ENCODE measurements at places on chromosomes 7 and 10.

DNA sequence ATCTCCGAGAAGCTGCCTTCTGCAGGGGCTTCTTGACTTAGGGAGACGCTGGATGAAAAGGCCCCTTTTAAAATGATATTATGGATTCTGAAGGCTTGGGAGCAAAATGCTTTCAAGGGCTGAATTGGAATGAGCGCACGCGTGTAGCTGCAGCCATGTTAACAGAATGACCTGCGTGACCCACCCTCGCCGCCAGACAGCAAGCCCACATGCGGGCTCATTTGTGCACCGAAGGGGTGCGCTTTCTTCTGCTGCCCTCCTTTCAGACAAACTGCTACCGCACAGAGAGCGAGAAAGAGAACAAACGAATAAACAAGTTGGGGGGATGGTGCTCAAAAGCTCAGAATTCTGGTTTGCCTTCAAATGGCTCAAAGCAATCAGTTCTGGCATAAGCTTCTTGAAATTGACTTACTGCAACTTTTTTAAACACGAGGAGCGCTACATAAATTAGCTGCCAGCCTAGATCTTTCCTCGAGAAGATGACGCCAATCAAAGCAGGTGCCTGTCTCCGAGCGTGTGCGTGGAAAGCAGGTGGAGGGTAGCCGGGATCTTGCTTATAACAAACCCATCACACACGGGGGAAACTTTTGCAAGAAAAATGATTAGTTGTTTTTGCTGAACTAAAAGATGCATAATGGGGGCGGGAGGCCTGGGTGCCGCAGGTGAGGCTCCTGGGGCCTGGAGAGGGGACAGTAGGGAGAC is 268.4 kb downstream of the MAD1L1 start:
- no peak for DNase-seq

DNA sequence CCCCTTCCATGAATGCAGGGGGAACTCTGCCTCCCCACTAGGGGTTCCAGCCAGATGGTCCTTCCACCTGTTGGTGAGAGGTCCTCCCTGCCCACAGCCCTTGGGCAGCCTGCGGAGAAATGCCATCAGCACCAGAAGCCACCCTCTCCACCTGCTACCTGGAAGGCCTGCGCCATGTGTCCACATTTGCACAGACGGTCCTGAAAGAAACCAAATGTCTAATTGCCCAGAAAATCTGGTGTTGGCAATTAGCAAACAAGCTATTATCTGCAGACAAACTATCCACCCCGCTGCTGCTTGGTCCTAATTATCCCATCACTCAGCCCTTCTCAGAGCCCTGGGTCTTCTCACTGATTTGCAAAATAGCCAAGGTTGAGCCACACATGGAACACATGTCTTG is 32.3 kb downstream of the HSPA12A start:
- no peak for DNase-seq

DNA sequence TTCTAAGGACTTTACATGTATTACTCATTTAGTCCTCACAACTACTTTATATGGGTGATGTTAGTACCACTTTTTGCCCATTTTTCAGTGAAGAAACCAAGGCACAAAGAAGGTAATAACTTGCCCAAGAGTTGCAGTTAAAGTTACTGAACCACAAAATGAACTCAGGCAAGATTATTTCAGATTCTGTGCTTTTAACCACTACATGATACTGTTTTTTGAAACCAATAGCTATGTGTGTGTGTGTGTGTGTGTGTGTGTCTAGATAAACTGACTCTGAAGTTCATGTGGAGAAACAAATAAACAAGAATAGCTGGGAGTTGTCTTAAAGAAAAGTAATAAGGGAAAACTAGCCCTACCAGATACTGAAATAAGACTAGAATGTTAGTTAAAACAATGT is 60.8 kb upstream of the OIT3 start:
- DNase-seq = no peak

DNA sequence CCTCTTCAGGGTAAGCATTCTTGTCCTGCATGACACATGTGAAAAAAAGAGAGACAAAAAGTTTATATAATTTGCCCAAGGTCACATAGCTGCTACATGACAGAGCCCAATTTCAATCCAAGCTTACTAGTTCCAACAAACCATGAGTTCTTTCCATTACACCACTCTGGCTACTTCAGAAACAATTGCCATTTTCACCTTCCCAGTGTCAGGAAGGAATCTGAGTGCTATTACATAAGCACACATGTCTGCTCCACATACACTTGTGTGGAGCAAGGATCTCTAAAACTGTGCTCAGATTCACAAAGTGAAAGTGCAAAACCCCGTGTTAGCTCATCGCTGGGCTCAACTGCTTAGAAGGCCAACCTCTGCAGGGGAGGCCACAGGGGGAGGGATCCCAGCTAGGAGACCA is 356.2 kb upstream of the NFE2L3 start:
- no peak for DNase-seq

DNA sequence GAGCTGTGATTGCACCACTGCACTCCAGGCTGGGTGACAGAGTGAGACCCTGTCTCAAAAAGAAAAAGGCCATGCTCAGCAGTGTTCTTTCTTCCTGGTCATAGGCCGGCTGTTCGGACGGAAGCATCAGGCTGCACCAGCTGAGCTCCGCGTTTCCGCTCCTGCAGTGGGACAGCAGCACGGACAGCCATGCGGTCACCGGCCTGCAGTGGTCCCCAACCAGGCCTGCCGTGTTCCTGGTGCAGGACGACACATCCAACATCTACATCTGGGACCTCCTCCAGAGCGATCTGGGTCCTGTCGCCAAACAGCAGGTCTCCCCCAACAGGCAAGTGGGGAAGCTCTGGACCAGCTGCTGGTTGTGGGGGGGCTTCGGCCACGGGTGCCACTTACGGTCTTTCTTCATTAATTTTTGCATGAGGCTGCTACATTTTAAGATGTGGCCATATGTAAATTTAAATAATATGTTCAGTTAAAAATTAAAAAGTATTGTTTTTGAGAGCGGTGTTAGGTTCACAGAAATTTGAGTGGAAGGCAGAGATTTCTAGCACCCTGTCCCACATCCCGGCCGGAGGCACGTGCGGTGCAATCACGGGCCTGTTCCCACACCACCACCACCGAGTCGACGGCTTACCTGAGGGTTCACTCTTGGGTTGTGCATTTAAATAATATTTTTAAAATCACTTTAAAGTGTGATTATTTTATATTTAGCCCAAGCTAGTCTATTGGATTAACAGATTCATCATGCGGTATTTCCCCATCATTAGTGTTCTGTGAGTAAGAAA is 85.7 kb downstream of the DYNC2I1 start:
- DNase-seq = no peak

- DNase-seq = no peak
These were observed 97.6 kb downstream of the TCERG1L start for GRCh38 chr10:131213741-131214505.

DNA sequence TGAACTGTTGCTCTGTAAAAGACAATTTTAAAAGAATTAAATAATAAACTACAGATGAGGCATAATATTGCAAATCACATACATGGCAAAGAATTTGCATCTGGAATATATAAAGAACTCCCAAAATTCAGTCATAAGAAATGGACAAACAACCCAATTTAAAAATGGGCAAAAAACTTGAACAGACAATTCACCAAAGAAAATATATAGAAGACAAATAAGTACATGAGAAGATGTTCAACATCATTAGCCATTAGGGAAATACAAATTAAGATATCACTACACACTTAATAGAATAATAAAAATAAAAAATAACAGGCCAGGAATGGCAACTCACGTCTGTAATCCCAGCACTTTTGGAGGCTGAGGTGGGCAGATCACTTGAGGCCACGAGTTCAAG is 22.0 kb upstream of the TNPO3 start:
- DNase-seq = no peak

DNA sequence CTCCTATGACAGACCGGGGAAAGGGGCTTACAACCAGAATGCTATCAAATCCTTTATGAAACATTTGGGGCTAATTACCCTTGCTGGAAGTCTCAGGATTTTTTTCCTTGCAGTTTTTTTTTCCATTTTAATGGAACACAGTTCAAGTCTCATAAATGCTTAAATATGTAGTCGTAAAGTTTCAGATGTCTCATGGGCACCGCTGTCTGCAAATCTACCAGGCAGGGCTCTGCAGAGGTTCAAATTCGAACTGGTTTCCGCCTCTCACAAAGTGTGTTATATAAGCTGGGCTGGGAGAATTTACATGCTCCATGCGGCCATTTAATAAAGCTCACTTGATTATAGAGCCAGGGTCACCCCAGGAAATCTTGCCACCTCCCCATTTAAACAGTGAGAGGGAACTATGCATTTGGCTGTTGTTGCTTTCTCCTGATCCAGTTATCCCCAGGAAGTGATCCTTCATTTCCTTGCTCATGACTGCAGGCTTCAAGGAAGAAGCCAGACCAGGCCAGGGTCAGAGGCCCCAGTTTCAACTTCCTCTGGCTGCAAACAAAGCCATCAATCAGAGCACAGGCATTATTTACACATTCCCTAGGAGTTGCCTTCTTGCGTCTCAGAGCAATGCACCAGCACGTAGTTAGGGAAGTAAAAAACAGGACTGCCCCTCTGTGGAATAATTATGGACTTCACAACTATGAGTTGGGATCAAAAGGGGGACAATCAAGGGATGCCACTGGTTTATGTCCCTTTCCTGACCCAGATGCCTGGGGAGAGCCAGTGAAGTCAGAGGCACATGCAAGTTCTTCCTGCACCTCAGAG is 358.8 kb downstream of the PRPF18 start:
- DNase-seq = no peak

DNA sequence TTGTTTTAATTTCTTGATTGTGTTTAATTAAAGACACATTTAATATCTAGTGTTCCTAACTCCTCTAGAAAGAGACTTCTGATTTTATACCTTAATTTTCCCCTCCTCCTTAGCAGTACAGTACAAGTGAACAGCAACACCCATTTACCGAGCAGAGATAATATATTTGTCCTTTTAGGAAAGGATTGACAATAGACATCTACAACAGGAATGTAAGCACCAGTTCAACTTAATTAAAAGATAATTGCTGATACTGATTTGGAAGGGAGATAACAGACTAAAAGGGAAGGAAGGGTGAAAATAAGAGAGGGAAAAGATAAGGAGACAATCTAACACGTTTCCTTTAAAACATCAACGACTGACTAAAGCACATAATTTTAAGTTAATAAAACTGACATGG is 119.3 kb downstream of the SRPK2 start:
- no peak for DNase-seq

DNA sequence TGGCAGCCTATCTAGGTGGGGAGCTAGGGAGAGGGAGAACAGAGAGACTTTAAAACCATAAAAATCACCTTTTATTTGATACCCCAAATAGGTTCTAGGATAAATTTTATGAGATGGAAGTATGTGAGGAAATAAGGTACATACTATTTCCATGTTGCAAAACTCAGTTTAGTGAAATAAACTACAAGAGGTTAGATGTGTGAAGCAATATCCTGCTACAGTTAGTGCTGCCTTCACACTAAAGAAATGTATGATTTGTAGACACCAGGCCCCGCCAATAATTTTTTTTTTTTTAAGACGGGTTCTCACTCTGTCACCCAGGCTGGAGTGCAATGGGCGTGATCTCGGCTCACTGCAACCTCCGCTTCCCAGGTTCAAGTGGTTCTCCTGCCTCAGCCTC is 34.4 kb upstream of the RSBN1L start:
- DNase-seq = no peak

- DNase-seq = no peak
These were observed 57.5 kb downstream of the TASOR2 start for GRCh38 chr10:5742116-5742515.

DNA sequence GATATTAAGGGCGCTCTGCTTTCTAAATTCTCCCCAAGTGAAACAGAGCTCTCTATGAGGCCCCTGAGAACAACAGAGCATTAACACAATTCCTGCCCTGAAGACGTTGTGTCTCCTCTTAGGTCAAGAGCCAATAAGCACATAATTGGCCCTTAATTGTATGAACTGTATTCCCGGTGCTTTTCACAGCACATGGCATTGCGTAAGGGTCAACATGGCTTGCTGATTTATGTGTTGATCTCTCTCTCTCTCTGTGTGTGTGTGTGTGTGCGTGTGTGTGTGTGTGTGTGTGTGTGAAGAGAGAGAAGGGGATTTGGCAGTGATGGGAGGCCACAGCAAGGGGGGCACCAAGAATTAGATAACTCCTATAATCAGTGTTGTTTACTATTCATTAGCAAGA is 40.5 kb downstream of the LYZL1 start:
- no peak for DNase-seq

GRCh38 chr7:12103948-12104347 is 107.1 kb upstream of the TMEM106B start:
- DNase-seq = no peak

- DNase-seq = no peak
These were observed 10.3 kb downstream of the MNX1 start for GRCh38 chr7:156999958-157000726.

- DNase-seq = peak; percentile 77
These were observed at the start of gene ADCK2 for GRCh38 chr7:140672382-140673062. Gene ADCK2, plus strand, starts transcription at chr7:140672945. Its CDS starts 386 bp downstream, at chr7:140673331.

- no peak for DNase-seq
These were observed 72.4 kb downstream of the MACC1 start for GRCh38 chr7:20144801-20145200.

- no peak for DNase-seq
These were observed 17.0 kb upstream of the TRIM8 start for GRCh38 chr10:102627291-102627735.

- DNase-seq = no peak
These were observed 55.9 kb upstream of the UNC5B start for GRCh38 chr10:71156436-71156835.

GRCh38 chr10:2933924-2934323 is 133.4 kb upstream of the PFKP start:
- no peak for DNase-seq

DNA sequence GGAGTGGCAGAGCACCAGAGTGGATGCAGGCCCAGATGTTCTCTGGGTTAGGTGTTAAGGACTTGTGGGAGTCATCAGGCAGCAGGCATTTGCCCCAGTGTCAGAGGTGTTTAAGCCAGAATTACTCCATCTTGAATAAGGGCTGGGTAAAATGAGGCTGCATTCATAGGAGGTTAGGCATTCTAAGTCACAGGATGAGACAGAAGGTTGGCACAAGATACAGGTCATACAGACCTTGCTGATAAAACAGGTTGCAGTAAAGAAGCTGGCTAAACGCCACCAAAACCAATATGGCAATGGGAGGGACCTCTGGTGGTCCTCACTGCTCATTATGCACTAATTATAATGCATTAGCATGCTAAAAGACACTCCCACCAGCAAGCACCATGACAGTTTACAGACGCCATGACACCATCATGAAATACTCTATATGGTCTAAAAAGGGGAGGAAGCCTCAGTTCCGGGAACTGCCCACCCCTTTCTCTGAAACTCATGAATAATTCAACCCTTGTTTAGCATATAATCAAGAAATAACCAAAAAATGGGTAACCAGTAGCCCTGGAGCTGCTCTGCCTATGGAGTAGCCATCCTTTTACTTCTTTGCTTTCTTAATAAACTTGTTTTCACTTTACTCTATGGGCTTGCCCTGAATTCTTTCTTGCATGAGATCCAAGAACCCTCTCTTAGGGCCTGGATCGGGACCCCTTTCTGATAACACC is 882 bp upstream of the LRRC61 start:
- DNase-seq = no peak

GRCh38 chr10:5537684-5538083 is 12.9 kb downstream of the CALML3 start:
- DNase-seq = no peak

All from GM18507 (cell line).